D721Med (cell line): ENCODE measurements at places on chromosomes 4 and X.

GRCh38 chr4:118790544-118790943, 45.4 kb downstream of the SEC24D start:
- DNase-seq = no peak

DNA sequence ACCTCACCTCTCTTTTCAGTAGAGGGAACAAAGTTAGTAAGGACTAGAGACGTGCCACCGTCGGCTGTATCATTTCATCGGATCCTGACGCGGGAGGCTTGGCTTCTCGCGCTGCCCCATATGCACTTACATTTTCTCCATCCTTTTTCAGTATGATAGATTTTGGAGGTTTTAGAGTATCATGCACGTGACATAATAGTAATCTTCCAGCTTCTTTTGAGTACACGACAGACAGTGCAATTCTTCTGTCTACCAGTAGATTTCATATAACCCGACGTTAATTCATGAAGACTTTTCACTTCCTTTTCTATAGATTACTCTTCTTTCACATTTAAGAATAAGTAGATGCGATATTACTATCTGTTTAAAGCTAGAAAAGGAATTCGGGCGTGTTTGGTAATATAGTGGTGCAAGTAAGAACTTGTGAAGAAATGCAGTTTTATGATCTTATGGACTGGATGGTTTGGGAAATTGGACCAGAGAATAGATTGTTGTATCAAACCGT, 1.0 kb downstream of the CDS1 start:
- DNase-seq = no peak

- DNase-seq = no peak
Observed at GRCh38 chrX:15043538-15043937, 170.3 kb downstream of the MOSPD2 start.

DNA sequence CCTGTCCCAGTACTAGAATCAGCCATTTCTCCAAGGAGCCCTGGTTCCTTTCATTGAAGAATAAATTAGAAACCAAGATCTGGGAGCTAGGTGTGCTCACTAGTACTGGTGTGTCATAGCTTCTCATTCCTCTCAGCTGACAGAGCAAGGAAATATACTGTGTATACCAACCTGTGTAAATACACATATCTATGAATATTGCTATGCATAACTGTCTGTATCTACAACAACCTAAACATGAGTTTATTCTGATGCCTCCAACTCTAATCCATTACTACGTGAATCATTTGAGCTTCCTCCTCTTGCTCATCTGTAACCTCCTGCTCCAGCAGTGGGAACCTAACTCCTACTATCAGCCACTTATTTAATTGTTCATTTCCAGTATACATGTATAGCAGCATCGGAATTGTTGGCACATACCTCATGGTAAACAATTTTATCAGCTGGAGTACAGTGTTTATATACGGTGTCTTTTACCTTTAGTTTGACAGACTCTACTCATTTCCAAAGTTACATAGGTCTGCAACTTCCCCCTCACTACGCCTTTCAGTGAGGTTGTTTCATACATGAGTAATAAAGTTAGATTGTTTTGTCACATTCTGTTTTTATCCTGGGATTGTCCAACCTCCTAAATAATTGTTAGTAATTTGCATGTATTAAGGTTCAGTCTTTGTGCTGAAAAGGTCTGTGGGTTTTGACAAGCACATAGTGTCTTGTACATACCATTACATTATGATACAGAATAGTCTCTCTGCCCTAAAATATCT, 7.1 kb upstream of the SCRG1 start:
- no peak for DNase-seq

DNA sequence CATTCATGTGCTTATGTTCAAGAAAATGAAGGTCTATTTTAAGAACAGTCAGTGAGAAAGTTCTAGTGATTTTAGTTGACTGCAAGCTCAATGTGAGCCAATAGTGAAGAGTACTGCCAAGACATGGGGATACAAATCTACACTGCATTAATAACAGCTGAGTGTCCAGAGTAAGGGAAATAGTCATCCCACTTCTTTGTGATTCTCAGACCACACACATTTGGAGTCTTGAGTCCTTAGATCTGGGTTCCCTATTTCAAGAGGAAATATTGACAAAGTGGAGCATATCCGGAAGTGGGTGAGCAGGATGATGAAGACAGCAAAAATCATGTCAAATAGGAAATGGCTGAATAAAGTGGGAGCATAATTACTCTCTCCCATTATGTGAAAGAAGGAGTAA, 171.1 kb downstream of the LARP7 start:
- no peak for DNase-seq

GRCh38 chrX:39753293-39753996, 344.3 kb downstream of the BCOR start:
- no peak for DNase-seq

GRCh38 chr4:48546336-48546735, 56.3 kb downstream of the ZAR1 start:
- DNase-seq = no peak

DNA sequence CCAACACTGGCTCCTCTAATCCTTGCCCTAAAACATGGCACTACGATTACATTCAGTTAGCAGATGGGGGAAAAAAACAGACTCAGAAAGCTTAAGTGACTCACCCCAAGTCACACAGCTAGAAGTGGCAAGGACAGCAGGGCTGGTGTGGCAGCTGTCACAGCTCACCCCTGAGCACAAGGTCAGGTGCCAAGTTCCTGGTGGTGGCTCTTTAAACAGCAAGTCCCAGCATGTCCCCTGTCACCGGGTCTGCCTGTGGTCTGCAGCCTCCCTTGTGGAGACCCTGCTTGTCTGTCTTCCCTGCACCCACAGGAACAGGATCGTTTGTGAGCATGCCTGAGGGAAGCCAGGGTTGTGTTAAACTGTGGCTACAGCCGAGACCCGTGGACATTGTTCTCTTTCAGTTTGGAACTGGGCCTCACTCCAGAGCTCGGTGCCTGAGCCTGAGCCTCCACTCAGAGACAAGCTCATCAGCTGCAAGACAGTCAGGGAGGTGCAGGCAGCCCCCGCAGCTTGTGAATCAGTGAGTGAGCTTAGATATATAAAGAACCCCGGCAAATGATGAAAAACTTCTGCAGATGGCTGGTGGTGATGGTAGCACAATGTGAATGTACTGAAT, 260.8 kb downstream of the BCOR start:
- no peak for DNase-seq

DNA sequence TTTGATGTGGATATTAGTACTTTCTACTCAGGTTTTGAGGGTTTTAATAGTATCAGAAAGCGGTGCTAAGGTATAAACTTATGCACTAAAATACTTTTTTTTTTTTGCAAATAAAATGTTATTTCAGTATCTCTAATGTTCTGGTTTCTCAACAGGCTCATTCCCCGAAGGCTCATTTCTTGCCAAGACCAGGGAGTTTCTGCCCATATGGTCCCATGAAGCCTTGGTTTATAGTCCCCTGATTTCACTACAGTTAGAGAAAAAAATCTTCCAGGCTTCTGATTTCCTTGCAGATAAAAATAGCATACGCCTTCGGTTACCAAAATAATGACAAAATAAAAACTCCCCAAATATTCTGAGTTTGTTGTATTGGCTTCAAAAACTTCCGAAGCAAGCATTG, 814.2 kb upstream of the PABPC4L start:
- no peak for DNase-seq

DNA sequence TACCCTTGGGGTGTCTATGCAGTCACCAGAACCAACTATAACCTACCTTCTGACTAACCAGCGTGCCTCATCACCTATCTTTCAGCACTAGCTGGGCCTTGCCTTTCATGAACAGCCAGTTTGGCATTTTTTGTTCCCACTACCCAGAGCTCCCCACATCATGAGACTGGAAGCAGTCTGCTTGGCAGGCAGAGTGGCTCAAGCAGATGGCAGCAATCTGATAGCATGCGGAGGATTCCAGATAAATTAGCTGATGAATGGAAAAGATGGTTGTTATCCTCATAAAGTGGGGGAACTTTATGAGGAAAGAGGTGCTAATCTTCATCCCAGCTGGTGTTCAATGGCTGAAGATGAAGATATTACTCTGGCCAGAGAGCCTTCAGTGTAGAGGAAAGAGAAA, 243.2 kb upstream of the EDA2R start:
- no peak for DNase-seq

- no peak for DNase-seq
Observed at GRCh38 chr4:71382900-71383560, 44.2 kb downstream of the SLC4A4 start.

DNA sequence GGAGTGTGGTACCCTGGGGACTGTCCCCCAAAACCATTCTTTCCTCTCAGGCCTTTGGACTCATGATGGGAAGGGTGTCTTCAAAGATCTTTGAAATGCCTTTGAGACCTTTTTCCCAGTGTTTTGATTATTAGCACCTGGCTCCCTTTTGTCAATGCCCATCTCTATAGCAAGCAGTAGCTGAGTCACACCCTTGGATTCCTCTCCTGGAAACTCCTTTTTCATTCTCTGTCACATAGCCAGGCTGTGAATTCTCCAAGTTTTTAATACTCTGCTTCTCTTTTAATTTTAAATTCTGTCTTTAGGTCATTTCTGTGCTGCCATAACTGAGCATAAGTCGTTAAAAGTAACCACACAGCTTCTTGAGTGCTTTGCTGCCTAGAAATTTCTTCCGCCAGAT, 29.7 kb downstream of the IL21 start:
- DNase-seq = no peak

- DNase-seq = no peak
Observed at GRCh38 chrX:109747681-109748080, 14.6 kb upstream of the ACSL4 start.

- no peak for DNase-seq
Observed at GRCh38 chr4:47349326-47349725, 114.2 kb downstream of the COMMD8 start.

DNA sequence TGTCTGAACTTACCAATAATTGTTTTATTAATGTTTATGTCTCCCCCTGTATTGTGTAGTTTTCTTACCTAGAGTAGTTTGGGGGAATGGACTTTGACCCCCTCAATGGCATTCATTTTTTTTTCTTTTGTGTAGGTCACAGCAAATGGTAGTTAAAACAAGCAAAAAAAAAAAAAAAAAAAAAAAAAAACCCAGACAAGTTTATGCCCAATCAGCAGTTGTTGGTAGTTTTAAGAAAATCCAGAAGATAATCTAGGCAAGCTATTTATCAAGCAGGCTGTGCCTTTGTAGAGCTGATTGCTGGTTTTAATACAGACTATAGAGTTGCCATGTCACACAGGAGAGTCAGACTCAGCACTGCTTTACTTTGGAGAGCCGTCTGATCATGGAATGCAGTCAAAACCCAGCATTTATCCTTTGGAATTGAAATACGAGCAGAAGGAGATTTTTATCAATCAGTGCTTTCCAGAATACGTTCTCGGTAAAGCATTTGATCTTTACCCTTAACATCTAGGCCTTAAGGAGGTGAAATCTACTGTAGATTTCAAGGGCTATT, 16.6 kb downstream of the DCUN1D4 start:
- DNase-seq = no peak
